ENCODE measurements at places on chromosomes 13 and 19. TPM values are rescaled to one million over a fixed set of nuclear protein-coding genes. Genes with fewer than 3 reads are reported as not detected.
A peak's percentile ranks its signal among the peaks of the same experiment; 100 is the strongest.

ATP4B gene
- not detected for total RNA-seq

- H3K36me3 ChIP-seq = no peaks in the 10 kb centered on the region
- peaks cover 2% of the 10 kb centered on the region for H3K27me3 ChIP-seq
- H3K27ac ChIP-seq = no peak overlapping the region
- no peaks in the 10 kb centered on the region for H3K4me1 ChIP-seq
- H3K4me3 ChIP-seq = no peak overlapping the region
Observed at GRCh38 chr19:3346677-3347353, 19.6 kb upstream of the NFIC start.

GRCh38 chr19:58474997-58475713, 997 bp upstream of the ZNF446 start:
- H3K4me3 ChIP-seq = peak overlapping the region; percentile 95
- peaks cover 9% of the 10 kb centered on the region for H3K27me3 ChIP-seq
- H3K4me1 ChIP-seq = peaks cover 8% of the 10 kb centered on the region

GRCh38 chr13:99797691-99798090, 173.9 kb downstream of the ZIC5 start:
- H3K27ac ChIP-seq = no peak overlapping the region
- H3K4me1 ChIP-seq = no peaks in the 10 kb centered on the region
- H3K4me3 ChIP-seq = no peak overlapping the region
- no peak for DNase-seq

DNA sequence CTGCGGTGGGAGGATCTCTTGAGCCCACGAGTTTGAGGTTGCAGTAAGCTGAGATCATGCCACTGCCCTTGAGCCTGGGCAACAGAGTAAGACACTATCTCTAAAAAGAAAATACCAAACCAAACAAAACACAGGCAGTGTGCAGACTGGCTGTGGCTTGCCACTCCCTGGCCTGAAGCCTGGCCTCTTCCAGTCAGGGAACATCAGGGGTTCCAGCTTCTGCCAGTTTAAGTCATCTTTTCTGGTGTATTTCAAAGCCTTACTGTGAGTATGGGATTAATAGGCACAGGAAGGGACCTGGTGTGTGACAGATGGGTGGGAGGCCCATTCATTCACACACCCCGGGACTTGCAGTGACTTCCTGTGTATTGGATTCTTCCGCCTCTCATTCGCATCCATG, 27.0 kb upstream of the F2RL3 start:
- H3K27ac ChIP-seq = no peak overlapping the region
- H3K4me1 ChIP-seq = peaks cover 2% of the 10 kb centered on the region
- H3K27me3 ChIP-seq = peaks cover 6% of the 10 kb centered on the region
- DNase-seq = no peak
- H3K4me3 ChIP-seq = no peak overlapping the region
- H3K36me3 ChIP-seq = peaks cover 37% of the 10 kb centered on the region

DNA sequence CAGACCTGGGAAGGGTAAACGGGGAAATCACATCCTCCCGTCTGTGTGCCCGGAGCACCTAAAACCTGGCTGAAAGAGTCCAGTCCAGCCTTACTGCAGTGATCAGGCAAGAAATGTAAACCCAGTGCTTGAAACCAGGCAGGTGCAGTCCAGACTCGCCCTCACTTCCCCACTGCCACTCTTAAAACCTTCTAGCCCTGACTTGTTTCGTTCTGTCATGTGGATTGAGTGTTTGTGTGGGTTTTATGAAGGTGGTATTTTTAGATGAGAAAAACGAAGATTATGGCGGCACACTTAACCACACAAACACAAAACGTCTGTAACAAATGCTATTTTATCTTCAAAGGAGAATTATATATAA, 839 bp upstream of the CKAP2 start:
- DNase-seq = no peak
- peak overlapping the region; percentile 96 for H3K4me3 ChIP-seq
- H3K36me3 ChIP-seq = peaks cover 10% of the 10 kb centered on the region

FCER2 gene
- not detected for total RNA-seq

GRCh38 chr13:25468325-25469168, 96.8 kb downstream of the ATP8A2 start:
- DNase-seq = peak; percentile 37
- H3K36me3 ChIP-seq = no peaks in the 10 kb centered on the region
- peak overlapping the region; percentile 86 for H3K4me3 ChIP-seq
- H3K27ac ChIP-seq = no peak overlapping the region
- H3K4me1 ChIP-seq = peaks cover 3% of the 10 kb centered on the region

- H3K4me1 ChIP-seq = peaks cover 9% of the 10 kb centered on the region
- no peak overlapping the region for H3K4me3 ChIP-seq
- no peak overlapping the region for H3K27ac ChIP-seq
- peak; percentile 56 for DNase-seq
- peaks cover 9% of the 10 kb centered on the region for H3K36me3 ChIP-seq
Observed at GRCh38 chr13:102870677-102871415, 25.0 kb downstream of the ERCC5 start.

DNA sequence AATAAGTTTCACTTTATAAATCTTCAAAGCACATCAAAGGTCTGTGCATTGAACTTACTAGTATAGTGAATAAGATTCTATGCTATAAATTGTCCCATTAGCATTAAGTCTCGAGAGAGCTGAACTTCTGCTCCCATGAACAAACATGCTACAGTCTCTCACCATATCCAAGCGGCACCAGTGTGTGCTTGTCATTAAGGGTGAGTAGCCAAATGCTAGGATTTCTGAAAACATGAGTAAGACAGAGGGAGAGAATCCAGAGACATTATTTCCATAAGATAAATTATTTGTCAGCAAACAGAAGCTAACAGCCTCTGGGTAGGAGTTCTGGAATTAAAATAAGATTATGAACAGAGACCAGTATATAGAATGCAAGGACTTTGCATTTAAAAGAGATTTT, 2882.5 kb downstream of the PCDH9 start:
- H3K27ac ChIP-seq = no peak overlapping the region
- H3K36me3 ChIP-seq = no peaks in the 10 kb centered on the region
- no peaks in the 10 kb centered on the region for H3K4me1 ChIP-seq
- H3K27me3 ChIP-seq = no peaks in the 10 kb centered on the region

DNA sequence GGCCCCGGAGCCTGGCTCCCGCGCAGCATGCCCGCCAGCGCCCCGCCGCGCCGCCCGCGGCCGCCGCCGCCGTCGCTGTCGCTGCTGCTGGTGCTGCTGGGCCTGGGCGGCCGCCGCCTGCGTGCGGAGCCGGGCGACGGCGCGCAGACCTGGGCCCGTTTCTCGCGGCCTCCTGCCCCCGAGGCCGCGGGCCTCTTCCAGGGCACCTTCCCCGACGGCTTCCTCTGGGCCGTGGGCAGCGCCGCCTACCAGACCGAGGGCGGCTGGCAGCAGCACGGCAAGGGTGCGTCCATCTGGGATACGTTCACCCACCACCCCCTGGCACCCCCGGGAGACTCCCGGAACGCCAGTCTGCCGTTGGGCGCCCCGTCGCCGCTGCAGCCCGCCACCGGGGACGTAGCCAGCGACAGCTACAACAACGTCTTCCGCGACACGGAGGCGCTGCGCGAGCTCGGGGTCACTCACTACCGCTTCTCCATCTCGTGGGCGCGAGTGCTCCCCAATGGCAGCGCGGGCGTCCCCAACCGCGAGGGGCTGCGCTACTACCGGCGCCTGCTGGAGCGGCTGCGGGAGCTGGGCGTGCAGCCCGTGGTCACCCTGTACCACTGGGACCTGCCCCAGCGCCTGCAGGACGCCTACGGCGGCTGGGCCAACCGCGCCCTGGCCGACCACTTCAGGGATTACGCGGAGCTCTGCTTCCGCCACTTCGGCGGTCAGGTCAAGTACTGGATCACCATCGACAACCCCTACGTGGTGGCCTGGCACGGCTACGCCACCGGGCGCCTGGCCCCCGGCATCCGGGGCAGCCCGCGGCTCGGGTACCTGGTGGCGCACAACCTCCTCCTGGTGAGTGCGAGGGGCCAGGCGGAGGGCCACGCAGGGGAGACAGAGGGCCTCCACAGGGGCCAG, at the start of gene KL:
Gene KL, plus strand, starts transcription at position 10 of the 909 bp plus-strand sequence. Its CDS starts 18 bp downstream, at position 28.
- peaks cover 43% of the 10 kb centered on the region for H3K36me3 ChIP-seq
- peaks cover 20% of the 10 kb centered on the region for H3K27me3 ChIP-seq
- peak; percentile 54 for DNase-seq
- peaks cover 59% of the 10 kb centered on the region for H3K4me1 ChIP-seq
- peak within 1 kb of the TSS; percentile 99 for H3K4me3 ChIP-seq

- peaks cover 7% of the 10 kb centered on the region for H3K36me3 ChIP-seq
- H3K27me3 ChIP-seq = no peaks in the 10 kb centered on the region
- DNase-seq = no peak
- H3K4me1 ChIP-seq = peaks cover 11% of the 10 kb centered on the region
Observed at GRCh38 chr19:38285567-38285966, 18.5 kb upstream of the C19orf33 start.

DNA sequence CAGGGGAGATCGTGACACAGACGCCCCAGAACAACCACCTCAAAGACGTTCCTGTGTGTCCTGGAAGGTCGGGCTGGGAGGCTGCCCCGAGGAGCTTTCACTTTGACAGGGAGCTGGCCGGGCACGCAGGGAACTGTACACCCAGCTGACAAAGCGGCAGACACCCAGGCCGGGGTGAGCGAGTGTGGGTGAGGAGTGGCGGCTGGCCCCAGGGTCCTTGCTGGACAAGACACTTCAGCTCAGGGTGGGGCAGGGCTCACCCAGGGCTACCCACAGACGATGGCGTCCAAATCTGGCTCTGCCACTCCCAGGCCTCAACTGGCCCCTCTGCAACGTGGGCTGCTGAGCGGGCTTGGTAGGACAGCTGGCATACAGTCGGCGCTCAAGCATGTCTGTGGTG, 2.0 kb downstream of the FGF22 start:
- H3K4me3 ChIP-seq = no peak overlapping the region
- DNase-seq = no peak
- peaks cover 18% of the 10 kb centered on the region for H3K27me3 ChIP-seq
- H3K27ac ChIP-seq = no peak overlapping the region
- no peaks in the 10 kb centered on the region for H3K4me1 ChIP-seq

All from endothelial cell (in vitro differentiated cells).